ENCODE measurements at places on chromosomes 1 and 21.

DNA sequence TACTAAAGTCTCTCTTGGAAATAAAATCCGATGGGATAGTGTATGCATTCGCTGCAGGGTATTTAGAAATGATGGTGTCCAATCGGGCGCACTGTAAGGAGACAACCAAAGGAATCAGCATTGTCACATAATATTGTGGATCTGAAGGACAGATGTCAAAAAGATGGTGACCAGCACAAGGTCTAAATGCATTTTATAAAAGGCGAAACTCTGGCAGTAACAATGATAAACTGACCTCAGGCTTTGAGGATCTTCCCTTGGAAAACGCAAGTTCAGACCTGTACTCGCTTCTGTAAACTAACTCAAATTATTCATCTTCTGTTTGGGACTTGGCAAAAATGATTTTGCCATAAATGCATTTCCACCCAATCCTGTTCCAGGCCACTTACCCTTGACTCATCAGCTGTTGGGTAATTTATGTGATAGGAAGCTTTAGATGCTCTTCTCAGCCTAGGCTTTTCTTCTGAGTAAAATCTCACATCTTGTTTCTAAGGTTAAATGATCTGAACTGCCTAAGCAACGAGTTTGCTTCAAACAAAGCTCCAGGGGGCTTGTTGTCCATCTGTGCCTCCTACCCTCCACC lies 33.8 kb downstream of the STPG1 start:
- DNase-seq: no peak

DNA sequence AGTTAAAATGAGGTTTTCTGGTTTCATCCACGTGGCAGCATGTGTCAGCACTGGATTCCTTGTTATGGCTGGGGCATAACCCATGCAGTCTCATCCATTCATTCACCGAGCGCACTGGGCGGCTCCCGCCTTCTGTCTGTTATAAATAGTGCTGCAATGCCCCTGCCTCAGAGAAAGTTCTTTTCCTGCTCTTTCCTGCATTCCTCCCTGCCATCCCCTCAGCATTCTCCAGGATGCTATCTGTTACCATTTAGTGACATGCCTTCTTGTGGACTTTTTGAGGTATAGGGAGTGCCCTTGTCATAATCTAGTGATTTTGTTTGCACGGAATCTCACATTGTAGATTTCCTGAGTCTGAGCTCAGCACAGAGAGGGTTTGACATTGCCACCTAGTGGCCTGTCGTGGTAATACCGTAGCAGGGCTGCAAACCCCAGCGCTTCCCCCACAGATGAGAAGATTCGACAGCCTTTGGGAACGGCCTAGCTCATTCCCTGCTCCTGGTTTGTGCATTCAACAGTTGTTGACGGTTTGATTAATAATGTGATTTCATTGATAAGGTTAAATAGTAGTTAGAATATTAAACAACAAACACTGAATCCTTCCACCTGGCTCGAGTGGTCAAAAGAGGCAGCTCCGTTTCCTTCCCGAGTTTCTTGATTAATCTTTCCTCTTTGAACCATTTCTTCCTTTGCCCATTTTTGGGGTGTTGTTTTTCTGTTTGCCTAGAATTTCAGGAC lies 46.3 kb downstream of the UMODL1 start:
- peak; percentile 49 for DNase-seq

- no peak for DNase-seq
Observed at GRCh38 chr1:2561446-2561845, 5.3 kb downstream of the TNFRSF14 start.

DNA sequence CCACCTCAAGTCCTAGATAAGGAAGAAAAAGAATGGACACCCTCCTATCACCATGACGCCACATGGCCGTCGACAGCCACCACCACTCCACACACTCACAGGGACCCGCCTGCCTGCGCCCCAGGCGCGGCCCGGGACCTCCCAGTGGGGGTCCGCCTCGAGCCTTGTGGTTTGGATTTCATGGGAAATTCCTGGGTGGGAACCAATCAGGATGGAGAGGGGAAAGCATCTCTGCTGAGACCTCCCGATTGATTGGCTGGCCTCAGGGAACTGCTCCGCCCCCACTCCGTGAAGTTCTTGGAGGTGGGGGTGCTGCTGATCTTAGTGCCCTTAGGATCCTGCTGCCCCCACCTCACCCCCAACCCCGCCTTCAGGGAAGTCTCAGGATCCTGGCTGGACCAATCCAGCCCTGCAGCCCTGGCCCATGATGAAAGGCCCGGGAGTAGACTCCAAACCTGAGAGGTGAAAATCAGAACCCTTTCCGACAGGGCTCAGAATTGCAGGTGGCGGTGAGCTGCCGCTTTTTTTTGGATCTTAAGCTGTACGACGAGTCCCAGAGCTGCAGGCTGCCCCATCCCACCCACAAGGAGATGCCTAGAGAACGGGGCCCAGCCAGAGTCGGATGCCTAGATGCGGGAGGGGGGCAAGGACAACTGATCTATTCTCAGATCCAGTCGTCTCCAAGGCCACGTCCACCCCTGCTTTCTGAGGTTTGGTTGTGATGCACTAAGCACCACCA lies 29.0 kb upstream of the TMEM51 start:
- no peak for DNase-seq

GRCh38 chr1:229940684-229941083 lies 126.4 kb upstream of the GALNT2 start:
- no peak for DNase-seq

- DNase-seq: no peak
Observed at GRCh38 chr1:221751226-221751887, 9.5 kb upstream of the DUSP10 start.

- no peak for DNase-seq
Observed at GRCh38 chr1:62487956-62488355, 51.1 kb downstream of the USP1 start.
